ENCODE measurements at places on chromosomes 13 and 19.

DNA sequence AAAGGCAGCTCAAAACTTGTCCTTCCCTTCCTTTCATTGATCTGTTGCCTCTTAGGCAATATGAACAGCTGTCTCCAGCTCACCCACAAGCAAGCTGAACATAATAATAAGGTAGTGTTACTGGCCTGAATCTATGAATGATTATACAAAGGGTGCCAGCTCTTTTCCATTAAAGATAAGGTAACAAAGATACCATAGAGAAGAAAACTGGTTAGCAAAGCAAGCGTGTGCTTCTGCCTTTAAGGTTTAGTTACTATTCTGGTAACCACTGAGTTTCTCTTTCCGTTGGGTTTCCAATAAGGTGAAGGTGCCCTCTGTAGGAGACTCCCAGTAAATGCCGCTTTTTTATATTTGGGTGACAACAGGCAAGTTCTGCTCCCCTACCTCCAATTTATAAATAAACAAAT is 12.1 kb upstream of the DACH1 start:
- DNase-seq, result no peak

DNA sequence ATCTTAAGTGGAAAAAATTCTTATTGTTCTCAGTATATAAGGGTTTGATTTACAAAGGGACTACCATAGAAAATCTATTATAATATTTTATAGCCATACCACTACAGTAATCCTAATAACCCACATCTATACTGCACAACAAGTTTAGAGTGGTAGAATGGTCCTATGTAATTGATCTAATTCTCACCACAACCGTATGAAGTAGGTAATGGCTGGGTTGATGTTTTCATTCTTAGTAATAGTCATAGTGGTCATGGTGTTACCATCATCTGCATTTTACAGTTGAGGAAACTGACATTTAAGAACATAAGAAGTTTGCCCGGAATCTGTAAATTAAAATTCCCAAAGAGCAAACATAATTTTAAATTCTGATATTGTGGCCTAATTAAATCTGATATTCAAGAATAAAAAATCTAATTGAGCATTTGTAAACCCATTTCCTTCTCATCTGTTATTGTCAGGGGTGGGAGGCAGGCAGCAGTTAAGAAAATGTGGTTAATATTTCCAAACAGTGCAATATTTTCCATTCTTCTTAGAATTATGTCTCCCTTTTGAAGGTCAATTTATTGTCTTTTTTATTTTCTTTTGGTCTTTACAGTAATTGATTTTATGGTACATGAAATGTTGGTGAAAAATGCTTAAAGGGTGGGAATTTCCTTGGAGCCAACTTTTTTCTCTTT is 65.6 kb downstream of the DHRS12 start:
- no peak for DNase-seq

DNA sequence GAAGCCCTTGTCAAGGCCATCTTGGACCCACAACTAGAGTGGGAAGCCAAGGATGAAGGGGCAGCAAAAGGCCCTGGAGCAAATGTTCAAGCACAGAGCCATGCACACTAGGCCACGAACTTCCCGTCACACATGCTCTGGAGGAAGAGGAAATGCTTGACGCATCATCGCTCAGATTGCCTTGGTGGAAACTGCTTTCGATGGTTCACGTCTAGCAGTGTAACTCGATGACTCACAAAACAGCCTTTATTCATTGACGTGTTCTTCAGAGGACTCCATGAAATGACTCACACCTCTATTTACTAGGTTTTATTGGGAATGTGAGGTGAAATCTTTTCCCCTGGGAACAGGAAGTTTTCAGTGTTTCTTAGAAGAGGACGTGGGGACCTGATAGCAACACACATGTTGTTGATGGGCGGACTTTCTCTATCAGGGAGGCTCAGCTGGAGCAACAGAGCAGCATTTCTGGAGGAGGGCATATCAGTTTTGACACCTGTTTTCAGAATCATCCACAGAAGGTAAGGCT is 79.8 kb upstream of the FLT1 start:
- DNase-seq, result no peak

DNA sequence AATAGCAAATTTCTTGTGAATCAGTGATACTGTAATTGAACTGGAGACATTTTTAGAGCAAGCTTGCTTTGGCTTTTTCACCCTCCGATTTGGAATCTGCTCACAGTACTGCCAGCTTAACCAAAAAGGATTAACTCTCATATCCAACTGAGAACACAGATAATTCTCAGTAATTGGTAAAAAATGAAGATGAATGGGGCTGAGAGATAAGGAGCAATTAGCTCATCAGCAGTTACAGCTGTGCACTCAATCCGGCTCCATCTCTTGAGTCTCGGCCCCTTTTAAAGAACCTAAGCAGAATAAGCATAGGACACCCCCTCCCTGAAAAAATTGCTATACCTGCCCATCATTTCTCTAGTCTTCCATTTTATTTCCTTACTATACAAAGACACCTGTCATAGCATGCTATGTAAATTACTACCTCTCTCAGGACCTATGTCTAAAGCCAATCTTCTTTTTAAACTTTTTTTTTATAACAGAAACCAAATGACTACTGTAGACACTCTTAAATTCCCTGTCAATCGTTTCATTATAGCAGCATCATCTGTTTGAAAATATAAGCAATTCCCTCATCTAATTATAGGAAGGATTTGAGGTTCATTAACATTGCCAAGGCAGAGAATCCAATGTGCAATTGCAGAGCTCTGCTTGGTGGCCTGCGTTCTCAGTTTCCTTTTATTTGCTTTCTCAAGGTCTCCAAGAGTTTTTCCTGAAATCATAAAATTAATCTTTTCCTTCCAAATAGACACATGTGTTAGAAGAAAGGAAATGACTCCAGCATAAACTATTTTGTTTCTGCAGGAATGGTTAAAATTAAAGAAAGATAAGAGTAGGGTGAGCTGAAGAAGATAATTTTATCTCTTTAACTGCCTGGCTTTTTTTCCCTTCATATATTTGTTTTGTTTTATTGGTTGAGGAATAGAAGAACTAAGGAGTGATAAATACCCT is 242.1 kb downstream of the DACH1 start:
- DNase-seq, result no peak

- no peak for DNase-seq
Measured at GRCh38 chr19:16883522-16883921, 5.3 kb upstream of the F2RL3 start.

Measured in activated CD8-positive, alpha-beta memory T cell treated with anti-CD3 and anti-CD28 coated beads, Interleukin-2, amount 50 U/mL, for 48 hours (primary cell).